ENCODE measurements at places on chromosomes 4 and X.
A peak's percentile ranks its signal among the peaks of the same experiment; 100 is the strongest.

GRCh38 chr4:183337833-183338232 lies 15.6 kb upstream of the CLDN24 start:
- DNase-seq, result no peak

DNA sequence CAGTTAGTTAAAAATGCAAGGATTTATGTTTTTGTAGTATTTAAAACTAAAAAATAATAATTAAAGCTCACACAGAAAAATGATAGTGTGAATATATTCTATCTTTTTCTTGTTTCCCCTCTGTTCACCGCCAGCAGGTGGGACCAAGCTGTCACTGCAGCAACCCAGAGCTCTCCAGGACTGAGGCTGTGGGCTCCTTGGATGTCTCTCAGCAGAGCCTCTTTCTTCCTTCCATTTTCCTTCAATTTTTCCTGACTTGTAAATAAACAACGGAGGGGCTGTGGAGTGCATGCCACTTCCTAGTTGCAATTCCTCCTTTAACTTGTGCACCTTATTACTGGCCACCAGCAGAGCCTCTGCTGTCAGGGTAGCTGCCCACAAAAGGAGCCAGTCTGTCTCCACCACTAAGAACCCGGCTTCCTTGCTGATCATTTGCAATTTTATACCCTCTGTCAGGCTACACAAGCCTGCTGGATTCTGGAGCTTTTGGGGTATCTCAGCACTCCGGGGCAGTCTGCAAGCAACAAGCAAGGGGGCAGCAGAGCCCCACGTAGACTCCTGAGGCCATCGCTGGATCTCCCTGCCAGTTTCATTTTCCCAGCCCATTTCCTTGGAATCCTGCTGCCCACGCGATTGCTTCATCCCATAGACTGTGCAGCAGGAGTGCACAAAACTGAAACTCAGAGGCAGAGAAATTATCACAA lies 1467.4 kb downstream of the C4orf33 start:
- peak; percentile 61 for DNase-seq

GRCh38 chrX:85243761-85244449 lies at the start of the genes SATL1 and ZNF711:
TSS of gene SATL1 (minus strand) at chrX:85243779. CDS start at chrX:85108968, 134,811 bp downstream.
TSS of gene ZNF711 (plus strand) at chrX:85243991. CDS start at chrX:85247573, 3,582 bp downstream.
- DNase-seq, result peak; percentile 55

GRCh38 chrX:96556886-96557285 lies 127.8 kb upstream of the DIAPH2 start:
- no peak for DNase-seq

DNA sequence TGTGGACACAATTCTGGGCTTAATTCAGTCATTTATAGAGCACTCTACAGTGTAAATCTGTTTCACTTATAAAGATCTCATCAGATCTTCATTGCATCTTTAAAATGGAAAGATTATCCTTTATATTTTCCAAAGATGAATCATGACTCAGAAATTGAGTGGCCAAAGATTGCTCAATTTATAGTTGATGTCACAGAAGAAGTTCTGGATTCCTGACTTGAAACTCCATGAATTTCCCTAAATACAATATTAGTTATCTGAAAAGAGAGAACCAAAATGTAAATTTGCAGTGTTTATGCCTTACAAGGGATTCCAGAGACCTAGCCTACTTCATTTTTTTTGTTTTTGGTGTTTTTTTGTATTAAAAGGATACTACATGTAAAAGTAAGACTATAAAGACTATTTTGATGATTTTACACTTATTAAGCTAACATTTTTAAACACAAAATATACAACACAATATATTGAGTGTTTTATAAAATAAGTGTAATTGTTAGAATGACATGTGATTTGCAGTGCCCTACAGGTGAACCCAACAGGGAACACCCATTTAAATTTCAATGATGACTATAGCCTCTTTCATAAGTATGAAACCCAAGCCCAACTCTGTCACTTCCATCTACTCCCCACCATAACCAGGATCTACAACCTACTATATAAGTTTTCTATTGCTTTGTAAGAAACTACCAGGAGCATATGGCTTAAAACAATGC lies 183.5 kb downstream of the PCDH7 start:
- DNase-seq, result no peak

DNA sequence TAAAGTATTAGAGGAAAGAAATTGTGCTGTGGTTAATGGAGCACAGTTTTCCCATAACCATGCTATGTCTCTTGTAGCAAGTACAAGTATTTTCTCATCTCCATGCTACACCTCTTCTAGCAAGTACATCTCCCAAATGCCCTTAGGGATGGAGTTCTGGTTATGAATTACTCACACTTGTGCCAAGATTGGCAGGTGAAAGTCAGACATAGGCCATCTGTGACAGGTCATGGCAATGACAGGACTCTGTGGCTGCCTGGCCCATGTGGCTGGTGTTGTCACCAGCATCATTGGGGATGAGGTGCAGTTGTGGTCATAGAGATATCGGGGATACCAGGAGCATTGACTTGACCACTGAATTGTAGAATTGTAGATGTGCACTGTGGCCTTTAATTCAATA lies 310.2 kb downstream of the FAT4 start:
- no peak for DNase-seq

DNA sequence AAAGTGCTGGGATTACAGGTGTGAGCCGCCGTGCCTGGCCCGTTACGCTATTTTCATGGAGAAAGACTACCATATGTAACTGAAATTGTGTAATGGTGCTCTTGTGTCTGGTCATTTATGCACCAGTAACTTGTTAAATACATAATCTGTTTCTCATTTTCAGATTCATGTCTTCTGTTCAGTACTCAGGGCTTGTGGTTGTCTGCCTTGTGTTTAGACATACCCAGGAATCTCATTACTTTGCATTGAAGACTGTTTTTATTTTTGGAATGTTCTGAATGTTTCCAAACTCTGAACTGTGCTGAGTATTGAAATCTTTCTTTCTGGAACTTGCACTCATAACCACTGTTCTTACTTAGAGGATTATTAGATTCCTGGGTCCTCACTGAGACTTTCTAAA lies 52.8 kb downstream of the PDLIM5 start:
- DNase-seq, result no peak

- no peak for DNase-seq
These were observed 122.1 kb downstream of the MANBA start for GRCh38 chr4:102638621-102639020.

GRCh38 chr4:81676537-81676936 lies 204.8 kb upstream of the RASGEF1B start:
- no peak for DNase-seq

- no peak for DNase-seq
These were observed 66.8 kb upstream of the ANK2 start for GRCh38 chr4:112982680-112983079.

DNA sequence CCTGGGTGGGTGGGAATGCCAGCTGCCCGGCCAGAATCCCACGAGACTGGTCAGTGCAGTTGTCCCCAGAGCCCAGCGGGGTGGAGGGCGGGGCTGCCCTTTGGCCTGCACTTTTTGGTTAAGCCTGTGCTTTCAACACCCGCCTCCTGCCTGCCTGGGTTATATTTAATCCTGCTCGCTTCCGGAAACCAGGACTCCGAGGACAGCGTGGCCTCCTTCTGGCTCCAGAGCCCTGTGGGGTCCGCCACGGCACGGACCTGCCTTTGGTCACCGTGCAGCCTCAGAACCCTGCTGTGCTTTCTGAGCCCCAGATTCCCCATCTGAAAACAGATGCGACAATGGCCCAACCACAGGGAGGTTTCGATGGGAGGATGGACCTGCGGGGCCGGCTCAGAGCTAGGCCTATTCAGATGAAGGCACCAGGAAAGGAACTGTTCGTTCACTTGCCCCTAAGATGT lies 29.4 kb upstream of the KIAA0232 start:
- DNase-seq, result peak; percentile 47

DNA sequence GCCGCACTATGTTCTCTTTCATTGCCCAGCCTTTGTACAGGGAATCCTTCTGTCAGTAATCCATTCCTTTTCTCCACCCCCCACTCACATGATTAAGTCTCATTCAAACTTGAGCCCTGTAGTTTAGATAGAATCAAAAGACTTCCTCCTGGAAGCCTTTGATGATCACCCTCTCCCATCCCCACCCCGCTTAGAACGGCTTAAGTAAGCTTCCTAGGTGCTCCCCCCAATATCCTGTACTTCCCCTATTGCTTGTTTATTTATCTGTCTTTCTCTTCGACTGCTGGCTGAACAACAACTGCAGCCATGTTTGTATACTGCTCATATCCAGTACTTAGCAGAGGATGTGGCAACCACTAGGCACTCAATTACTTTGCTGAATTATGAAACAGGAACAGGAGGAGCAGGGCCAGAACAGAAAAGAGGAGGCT lies 38.5 kb upstream of the GPC3 start:
- DNase-seq, result no peak

GRCh38 chr4:79597266-79597665 lies 189.2 kb upstream of the GK2 start:
- DNase-seq, result peak; percentile 38

DNA sequence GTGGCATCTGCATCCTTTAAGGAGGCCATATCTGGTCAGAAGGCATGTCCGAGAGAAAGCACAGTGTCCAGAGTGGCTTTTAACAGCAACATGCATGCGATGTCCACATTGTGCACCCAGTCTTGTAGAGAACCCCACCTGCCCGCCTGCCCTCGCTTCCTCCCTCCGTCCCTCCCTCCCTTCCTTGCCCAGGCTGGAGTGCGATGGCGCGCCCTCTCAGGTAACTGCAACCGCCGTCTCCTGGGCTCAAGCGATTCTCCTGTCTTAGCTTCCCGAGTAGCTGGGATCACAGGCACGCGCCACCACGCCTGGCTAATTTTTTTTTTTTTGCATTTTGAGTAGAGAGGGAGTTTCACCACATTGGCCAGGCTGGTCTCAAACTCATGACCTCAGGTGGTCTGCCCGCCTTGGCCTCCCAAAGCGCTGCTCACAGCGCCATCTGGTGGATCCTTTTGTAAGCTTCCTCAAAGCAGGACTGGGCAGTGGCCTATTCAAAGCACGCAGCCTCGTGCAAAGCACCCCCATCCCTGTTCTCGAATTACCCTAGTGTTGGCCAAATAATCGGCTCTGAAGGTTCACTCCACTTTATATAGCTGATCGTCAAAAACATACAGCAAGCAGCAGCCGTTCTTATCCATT lies 15.0 kb downstream of the BRCC3 start:
- DNase-seq, result peak; percentile 42

DNA sequence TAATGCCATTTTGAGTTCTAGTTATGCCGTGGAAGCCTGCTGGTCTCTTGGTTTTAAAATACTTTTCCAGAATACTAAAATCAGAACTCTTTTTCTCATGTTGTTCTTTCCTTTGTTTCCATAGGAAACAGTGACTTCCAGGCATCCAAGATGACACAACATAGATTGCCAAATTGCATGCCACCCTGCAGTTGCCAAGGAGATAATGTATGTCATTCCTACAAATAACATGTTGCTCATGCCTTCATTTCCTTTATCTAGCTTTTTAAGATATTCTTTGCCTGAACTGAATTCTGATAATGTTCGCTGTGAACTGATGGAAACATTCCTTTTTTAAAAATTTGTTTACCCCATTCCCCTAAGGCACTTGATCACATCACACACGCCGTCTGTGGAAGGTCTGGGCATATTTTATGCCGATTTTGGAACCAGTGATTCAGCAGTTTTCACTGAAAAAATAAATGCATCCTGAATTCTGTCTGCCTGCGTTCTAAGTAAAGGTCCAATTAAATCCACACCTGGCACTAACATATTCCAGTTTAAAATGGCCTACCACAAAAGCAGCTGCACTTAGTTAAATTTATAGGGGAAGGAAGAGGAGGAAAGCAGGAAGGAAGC lies 38.0 kb upstream of the COX7B2 start:
- DNase-seq, result no peak

DNA sequence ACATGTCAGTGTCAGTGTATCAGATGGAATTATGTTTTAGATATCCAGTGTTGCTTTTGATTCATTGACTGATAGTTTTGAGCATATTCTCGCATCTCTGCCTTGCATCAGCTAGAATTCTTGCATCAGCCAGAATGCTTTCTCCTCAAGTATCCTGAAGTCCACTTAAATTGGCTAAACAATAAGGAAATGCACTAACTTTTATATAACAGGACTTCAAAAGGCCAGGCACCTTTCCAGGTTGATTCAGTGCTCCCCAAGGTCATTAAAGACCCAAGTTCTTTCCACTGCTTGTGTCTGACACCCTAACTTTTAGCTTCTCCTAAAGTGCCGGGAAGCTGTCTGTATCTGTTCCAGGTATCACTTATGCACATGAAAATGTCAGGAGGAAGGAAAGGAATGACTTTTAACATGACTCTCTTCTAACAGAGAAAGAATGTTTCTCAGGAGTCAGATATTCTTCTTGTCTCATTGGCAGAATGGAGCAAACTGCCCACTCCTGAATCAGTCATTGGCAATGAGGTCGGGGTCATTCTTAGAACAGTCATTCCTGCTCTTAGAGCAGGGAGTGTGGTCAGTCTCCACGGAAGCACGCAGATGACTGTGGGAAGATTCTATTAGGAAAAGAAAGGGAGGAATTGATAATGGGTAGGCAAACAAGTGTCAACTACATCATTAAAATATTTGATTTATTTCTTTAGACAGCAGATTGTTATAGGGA lies 92.9 kb upstream of the TLL1 start:
- no peak for DNase-seq

DNA sequence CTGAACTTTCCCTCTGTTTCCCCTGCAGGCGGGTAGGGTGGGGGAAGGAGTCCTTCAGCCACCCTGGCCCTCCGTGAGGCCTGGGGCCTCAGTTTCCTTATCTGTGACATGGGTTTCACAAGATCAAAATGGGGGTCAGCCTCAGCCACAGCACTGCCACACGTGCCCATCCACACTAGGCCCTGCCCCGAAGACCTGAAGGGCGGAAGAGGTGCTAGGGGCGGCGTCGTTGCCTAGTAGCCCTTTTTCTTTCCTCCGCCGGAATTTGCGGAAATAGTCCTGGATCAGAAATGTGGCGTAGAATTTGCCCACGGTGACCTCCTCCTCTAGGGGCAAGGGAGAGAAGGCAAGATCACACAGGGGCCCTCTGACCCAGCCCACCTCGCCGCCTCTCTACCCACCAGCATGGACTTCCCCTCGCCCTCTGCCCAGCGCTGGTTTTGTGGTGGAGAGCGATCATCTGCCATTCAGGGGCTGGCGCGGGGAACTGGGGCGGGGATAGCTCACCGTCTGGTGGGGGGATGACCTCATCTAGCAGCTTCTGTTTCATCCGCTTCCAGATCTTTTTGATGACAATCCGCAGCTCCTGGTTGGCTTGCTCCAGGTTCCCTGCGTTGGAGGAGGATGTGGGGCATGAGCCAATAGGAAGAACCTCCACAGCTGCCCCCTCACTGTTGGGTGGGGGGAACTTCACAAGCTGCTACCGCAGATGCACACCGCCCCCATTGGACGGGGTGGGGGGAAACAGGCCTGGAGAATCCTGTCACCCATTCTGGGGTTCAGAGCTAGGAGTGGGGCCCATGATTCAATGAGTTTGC lies 9.7 kb upstream of the SYP start:
- DNase-seq, result no peak

DNA sequence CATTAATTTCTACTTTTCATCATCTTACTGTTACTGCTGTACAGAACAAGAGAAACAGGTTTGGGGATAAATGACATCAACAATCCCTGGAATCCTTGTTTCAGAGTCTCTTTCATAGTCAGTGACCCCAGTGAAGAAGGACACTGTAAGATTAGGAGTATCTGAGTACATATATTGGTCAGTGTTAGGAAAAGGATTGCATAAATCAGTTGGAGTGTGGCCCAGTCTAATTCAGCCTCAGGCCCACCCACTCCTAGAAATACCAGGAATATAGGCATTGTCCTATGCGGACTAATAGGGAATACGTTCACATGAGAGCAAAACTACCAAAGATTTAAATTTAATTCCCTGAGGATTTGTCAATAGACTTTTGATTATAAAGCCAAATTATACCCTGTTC lies 237.8 kb downstream of the LDB2 start:
- no peak for DNase-seq

GRCh38 chr4:3335385-3335784 lies 42.6 kb downstream of the RGS12 start:
- DNase-seq, result no peak

- no peak for DNase-seq
These were observed 203.0 kb downstream of the ARAP2 start for GRCh38 chr4:36041340-36041739.

Data from right cardiac atrium (tissue), 5 donors.